ENCODE measurements at places on chromosomes 2 and 18. TPM values are rescaled to one million over a fixed set of nuclear protein-coding genes. Genes with fewer than 3 reads are reported as not detected.

DNA sequence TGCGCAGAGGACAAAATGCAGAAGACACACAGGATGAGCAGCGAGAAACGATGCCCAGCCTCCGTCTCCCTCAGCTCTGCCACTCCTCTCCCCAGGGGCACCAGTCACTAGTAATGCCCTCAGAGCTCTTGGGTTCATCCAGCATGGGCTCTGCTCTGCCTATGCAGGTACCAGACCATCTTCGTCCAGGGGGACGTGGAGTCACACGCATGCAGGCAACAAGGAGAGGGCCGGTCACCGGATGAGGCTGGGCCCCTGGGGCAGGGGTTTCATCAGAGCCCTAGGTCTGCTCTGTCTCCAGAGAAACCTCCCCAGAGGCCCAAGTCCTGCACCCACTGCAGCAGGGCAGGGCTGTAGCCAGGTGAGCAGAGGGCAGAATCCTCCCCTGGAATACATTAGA, 23.9 kb downstream of the RAB31 start:
- no peak for DNase-seq

GRCh38 chr18:13319629-13320028, 101.1 kb downstream of the LDLRAD4 start:
- no peak for DNase-seq

DNA sequence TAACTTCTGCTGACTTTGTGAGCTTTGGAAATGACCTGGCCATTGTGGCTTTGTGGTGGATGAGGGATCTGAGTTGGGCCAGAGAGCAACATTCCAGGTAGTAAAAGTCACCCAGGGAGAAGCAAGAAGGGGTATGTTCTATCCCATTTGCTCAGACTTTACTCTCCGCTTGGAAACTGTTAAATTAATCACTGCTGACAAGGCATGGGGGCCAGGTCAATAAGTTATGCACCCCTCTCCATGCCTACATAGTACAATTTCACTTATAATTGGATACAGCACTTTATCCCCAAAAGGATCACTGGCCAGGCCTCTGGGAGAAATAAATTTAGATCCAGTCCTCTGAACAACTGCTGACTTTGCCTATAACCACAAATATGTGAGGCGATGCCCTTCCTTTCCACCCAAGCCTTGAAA, 92.1 kb downstream of the RPRM start:
- no peak for DNase-seq

The FTCDNL1 gene
- polyA plus RNA-seq, result 0.10 TPM

The FLACC1 gene
- polyA plus RNA-seq, result 1.1 TPM

The ALPP gene
- not detected for polyA plus RNA-seq

The RBM44 gene
- polyA plus RNA-seq, result 0.12 TPM

Measured in AG04450 (cell line).